ENCODE measurements at places on chromosomes 3 and 15.

DNA sequence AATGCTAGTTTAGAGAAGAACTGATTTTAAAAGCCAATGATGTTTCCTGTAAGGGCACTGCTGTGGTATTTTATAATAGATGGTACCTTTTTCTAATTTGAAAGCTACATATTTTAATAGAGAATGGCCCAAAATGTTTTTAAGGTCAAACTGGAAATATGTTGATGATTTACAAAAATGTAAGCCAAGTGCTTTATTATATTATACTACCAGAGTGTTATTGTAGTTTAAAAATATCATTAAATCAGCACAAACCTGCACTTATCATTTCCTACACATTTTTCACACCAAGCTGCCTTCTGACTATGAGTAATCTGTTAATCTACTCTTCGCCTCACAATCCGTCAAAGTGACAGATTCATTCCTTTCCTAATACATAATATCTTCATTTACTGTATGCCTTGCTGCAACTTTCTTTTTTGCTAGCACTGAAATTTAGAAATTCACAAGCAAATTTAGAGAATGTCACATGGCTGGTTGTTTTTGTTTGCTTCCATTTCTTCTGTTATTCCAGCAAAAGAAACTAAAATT is 126.4 kb upstream of the FAM3D start:
- DNase-seq = no peak

DNA sequence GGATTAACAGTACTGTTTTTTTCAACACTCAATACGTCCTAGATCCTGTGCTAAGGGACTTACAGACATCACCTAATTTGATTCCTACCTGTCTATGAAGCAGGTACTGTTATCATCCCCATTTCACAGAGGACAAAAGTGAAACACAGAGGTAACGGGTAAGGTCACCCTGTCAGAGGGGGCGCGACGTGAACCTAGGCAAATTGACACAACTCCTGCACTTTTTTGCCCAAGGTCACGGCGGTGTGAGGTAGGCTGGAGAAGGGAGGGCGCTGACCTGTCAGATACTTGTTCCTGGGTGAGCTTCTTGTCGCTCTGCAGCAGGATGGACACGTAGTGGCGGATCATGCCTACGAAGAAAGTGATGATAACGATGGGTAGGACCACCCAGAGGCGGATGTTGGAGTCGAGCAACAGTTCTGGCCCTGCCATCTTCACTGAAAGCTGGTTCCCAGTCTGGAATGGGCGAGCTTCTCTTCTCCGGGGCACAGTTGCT is 363 bp downstream of the EMC3 start:
- no peak for DNase-seq

- no peak for DNase-seq
Measured at GRCh38 chr3:71441925-71442651, 141.4 kb downstream of the FOXP1 start.

- DNase-seq = no peak
Measured at GRCh38 chr3:10008588-10009344, 17.5 kb upstream of the FANCD2 start.

GRCh38 chr3:119428538-119428937 is 34.9 kb downstream of the TMEM39A start:
- DNase-seq = no peak

DNA sequence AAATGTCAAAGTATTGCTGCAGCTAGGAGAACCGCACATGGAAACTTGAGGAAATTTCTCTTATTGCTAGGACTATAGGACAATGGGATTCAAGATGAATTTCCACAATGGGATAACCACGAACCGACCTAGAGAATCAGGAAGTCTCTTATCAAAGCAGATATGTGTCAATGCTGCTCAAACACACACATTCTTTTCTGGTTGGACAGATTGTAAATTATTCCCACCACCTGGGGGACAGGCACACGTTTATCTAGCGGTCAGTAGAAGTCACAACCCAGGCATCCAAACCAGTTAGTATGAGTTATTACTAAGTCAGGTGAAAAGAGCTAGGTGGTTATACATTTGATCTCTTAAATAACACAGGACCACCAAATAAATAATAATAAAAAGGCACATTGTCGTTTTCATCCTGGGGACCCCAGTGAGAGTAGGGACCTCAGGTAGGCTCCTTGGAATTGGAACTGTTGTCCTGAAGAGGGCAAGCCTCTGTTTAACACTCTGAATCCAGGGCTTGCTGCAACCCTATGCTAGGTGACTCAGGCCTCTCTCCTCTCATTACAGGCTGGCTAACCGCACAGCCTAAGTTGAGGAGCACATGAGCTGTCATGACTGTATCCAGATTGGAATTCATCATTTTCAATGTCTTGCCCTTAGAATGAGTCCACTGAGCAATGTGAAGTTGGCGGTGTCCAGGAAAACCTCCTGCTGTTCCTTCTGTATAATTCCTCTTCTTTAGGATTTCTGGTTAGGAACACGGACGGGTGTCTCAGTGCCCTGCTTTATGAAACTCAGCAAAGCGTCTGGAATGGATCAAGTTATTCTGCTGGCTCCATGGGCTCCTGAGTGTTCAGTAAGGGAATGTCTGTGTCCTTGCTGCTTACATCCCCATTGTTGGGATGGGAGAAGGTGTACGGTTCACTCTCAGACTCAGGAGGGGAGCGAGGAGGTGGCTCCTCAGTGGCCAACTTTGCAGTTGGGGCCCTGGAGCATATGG is 59.0 kb downstream of the CLEC3B start:
- DNase-seq = no peak
